ENCODE measurements at places on chromosomes 7 and 10. TPM values are rescaled to one million over a fixed set of nuclear protein-coding genes. Genes with fewer than 3 reads are reported as not detected.

The GPR37 gene
- not detected for total RNA-seq

The ZNF3 gene
- total RNA-seq, result 23.6 TPM

The MCM10 gene
- total RNA-seq, result 78.5 TPM

The UBTD1 gene
- 1.8 TPM for total RNA-seq

The CHST3 gene
- total RNA-seq, result 0.52 TPM

The CDHR3 gene
- 0.80 TPM for total RNA-seq

The OR2A12 gene
- total RNA-seq, result not detected

The NUTM2E gene
- not detected for total RNA-seq

The ZNF853 gene
- total RNA-seq, result 0.23 TPM

The C10orf143 gene
- total RNA-seq, result 3.1 TPM

The RBP4 gene
- not detected for total RNA-seq

The ASIC3 gene
- total RNA-seq, result 4.0 TPM

The GOLGA7B gene
- 0.34 TPM for total RNA-seq

The C10orf105 gene
- total RNA-seq, result 0.11 TPM

The STEAP4 gene
- 0.48 TPM for total RNA-seq

The ASB4 gene
- not detected for total RNA-seq

The BTBD16 gene
- total RNA-seq, result not detected

The ZNF804B gene
- total RNA-seq, result not detected

The TCAF2 gene
- total RNA-seq, result 38.6 TPM

The ALOX5 gene
- 0.21 TPM for total RNA-seq

The CYP2C18 gene
- total RNA-seq, result 0.57 TPM

The OPN1SW gene
- total RNA-seq, result not detected

The CYP2W1 gene
- not detected for total RNA-seq

The GPR26 gene
- total RNA-seq, result not detected

The OPN4 gene
- not detected for total RNA-seq

The EGR2 gene
- 126 TPM for total RNA-seq

The TEX36 gene
- total RNA-seq, result not detected

The OR2A1 gene
- not detected for total RNA-seq

The TDRD1 gene
- 0.11 TPM for total RNA-seq

The LRMDA gene
- total RNA-seq, result not detected

The HOGA1 gene
- not detected for total RNA-seq

The AQP1 gene
- not detected for total RNA-seq

The TMEM270 gene
- total RNA-seq, result not detected

The FAM241B gene
- total RNA-seq, result 12.1 TPM

The BMI1 gene
- total RNA-seq, result 64.2 TPM

All from activated T-helper 2 cell treated with anti-CD3 and anti-CD28 coated beads, Interferon-gamma antibody, Interleukin-2, Interleukin-4, amounts not matched to agents 10 μg/mL and 5 μg/mL and 100 μg/mL, durations not matched to agents 14 hours and 24 hours and 36 hours (primary cell).